ENCODE measurements at places on chromosomes 5 and 9.

- no peak for DNase-seq
Observed at GRCh38 chr5:172841256-172841655, 7.2 kb downstream of the ERGIC1 start.

- no peak for DNase-seq
Observed at GRCh38 chr5:176610435-176610773, 448 bp upstream of the GPRIN1 start.

- no peak for DNase-seq
Observed at GRCh38 chr9:12464910-12465512, 228.2 kb upstream of the TYRP1 start.

DNA sequence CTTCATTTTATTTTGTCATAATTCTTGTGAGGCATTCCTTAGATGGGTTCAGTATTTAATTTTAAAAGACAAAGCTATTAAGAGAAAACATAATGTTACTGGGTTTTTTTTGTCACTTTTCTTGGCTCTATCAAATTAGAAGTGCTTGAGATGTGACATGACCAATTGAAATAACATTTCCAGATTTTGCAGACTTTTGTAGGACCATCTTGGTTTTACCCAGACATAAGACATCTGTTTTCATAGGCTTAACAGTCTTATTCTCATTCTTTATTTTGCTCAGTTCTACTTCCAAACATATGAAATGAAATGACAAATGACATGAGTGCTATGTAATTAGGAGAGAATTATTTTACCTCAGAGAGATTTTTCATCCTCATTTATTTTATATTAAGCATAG is 19.6 kb downstream of the GPR21 start:
- DNase-seq, result no peak

GRCh38 chr5:111961862-111962261 is 204.9 kb upstream of the NREP start:
- DNase-seq, result no peak

DNA sequence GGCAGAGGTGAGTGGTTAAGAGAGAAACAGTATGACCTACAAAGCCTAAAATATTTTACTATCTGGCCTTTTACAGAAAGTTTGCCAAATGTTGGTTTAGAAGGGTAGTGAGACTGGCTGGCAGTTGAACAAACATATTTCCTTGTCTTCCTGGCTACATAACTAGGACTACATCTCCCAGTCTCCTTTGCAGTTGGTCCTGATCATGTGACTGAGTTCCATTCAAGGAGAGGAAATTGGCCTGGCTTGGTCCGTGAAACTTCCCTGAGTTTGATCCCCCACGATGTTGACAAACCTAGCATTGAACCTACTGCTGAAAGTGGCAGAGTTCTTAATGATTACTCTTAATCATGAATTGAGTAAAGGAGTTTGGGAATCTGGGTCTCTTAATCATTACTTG is 280.8 kb downstream of the SLIT3 start:
- DNase-seq, result no peak

GRCh38 chr5:140587495-140587894 is 22.9 kb downstream of the SLC35A4 start:
- DNase-seq, result no peak

DNA sequence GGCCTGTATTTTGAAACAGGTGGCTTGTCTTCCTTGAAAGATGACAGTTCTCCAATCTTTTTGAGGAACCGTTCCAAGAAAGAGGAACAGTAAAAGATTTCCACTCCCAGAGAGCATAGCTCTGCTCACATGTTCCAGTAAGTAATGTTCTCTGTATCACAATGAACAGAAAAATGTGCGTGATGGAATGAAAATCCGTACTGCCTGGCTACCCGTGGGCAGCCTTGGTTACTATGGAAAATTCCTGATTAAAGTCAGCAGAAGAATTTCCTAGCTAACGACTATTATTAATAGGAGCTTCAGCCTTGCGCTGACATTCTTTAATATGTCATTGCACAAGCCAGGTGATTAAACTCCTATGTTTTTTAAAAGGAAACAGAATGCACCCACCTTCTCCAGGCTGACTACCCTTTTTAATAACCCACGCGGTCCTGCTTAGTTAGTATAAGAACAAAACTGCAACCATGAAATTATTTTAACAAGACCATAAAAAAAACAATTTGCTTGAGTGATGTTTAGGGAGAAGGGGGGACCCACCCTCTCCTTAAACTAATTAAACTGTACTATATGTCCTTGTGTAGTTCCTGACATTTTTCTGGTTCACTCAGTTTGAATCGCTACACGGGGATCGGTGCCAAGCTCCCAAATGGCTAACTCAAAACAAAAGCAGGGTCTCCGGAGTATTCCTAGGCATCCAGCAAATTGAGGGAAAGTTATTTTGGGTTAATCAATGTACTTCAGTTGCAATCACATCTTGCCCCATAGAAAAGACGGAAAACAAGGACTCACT is 54.8 kb upstream of the CPEB4 start:
- DNase-seq, result no peak

- no peak for DNase-seq
Observed at GRCh38 chr5:23703940-23704855, 196.8 kb downstream of the PRDM9 start.

DNA sequence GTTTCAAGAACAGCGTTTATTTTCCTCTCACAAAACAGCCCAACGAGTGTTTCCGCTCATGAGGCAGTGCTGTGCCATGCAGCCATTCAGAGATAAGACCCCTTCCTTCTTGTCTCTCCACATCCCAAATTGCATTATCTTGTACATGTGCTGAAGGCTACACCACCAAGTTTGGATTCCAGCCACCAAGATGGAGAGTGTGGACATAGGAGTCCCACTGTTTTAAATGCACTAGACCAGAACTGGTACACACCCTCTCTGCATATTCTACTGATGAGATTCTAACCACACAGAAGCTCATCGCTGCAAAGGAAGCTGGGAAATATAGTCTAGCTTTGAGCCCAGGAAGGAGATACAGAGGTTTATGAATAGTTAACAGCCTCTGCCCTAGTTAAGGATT is 509.4 kb downstream of the NFIB start:
- DNase-seq, result no peak

DNA sequence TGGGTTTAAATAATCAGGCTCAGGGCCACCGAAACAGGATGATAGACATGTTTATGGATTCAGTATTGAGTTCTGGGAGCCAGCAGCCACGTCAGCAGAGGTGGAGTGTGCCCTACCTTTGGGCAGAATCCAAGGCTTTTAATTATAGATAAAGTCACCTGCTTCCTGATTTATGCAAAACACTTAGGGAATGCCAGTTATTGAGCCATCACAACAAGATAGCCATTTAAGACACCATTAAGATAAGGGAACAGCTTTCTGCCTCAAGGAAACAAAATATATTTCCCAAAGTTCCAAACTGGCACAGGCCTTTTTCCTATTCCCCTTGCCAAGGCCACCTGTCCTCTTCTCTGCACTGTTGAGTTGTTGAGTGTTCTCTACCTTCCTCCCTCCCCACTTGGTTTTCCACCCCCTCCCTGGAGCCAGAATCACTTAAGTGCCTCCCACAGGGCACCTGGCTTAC is 2.4 kb downstream of the CCL28 start:
- DNase-seq, result no peak

DNA sequence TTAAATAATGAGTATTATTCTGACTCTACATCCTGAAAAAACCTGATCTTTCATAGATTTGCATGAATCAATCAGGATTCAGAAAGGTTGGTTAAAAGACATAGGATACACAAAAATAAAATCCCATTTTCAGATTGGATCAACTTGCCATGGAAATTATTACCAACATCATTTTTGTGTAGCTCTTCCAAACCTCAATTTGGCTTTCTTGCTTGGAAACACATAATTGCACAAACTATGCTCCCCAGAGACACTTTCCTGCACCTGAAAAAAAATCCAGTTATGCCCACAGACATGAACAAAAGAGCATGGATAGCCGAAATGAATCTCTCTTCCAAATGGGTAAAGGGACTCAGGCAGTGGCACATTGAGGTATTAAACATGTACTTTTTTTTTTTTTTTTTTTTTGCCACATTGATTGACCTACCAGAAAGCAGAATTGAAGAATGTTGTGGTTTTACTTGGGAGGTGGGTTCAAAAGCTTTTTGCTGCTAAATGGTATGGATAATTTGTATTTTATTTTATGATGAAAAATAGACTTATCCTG is 135.4 kb upstream of the FBN2 start:
- no peak for DNase-seq

DNA sequence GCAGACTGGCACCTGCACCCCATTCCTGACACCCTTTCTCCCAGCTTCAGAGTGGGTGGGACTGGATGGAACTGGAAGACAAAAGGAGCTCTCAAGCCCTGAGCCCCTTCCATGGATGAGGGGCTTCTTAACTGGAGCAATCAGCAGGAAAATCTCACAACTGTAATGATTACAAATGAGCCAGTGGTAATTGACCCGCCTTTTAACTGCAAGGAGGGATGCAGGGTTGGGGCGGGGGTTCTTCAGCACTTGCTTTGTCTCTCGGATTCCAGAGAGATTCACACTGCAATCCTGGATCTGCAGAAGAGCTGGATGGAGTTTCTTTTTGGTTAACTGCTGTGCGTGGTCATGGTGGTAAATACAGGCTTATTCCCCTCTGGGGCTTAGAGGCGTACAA is 160.1 kb upstream of the SHB start:
- no peak for DNase-seq

- DNase-seq, result no peak
Observed at GRCh38 chr9:22582221-22582620, 135.6 kb downstream of the DMRTA1 start.

DNA sequence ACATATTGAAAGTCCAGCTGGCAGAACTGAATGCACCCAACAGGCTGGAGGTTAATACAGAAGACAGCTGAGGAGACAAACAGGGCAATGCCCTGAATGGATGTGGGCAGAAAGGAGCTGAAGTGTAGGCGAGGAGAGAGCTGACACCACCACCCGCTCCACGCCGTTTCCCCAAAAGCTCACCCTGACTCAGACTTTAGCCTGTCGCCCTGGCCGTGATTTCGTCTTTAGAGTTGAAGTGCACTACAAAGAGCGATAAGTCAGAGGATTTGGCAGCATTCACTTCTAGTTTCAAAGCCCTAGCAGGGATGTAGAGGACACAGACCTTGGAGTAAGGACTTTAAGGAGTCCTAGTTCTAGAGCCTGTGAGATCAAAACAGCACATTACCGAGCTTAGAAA is 2.2 kb upstream of the ERAP1 start:
- no peak for DNase-seq

DNA sequence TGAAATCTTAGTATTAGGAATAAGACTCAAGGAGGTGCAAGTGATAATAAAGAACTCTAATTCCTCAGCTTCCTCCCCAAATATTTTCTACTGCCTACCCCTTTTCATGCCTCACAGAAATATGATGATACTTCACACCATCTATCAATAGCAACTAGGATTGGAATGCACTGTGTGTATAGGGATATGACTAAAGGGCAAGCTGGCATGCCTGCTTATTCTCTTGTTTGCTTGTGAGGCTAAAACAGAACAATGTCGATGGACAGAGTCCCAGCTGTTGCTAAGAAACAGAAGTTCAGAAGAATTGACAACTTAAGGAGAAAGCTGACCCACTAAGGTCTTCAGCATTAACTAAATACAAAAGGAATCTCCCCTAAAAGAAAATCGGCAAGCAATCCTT is 9.7 kb upstream of the CHD1 start:
- DNase-seq, result no peak

DNA sequence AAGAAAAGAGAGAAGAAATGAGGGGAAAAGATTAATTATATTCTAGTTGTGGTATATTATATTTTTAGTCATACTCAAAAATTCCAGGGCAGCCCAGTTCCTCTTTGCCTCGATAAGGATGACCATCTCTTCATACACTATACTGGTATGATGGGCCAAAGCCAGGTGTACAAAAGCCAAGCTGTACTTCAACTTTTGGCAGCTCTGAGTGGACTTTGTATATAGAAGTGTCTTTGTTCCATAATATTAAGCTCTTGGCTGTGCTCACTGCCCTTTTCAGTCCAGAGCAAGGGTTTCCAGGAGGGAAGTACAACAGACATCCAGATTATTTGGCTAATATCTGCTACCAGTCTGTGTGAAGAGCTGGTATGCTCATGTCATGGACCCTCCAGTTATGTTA is 934.3 kb upstream of the CDH10 start:
- no peak for DNase-seq

DNA sequence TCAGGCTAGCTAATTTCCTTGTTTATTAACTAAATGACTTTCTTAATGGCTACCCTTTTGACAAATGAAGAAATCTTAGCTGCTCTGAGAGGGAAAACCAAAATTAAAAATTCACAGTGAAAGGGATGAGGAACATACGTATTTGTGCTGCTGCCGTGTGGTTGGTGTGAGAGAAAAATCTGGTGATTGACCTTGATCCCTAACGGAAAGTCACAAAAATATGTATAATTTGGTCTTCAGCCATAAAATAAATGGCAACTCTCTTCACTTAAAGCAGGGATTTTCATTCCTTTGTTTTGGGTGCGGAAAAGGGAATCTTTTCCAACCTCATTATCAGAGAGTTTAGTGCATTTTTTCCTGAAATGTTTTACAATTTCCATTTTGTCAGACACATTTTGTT is 40.4 kb downstream of the PAM start:
- no peak for DNase-seq

DNA sequence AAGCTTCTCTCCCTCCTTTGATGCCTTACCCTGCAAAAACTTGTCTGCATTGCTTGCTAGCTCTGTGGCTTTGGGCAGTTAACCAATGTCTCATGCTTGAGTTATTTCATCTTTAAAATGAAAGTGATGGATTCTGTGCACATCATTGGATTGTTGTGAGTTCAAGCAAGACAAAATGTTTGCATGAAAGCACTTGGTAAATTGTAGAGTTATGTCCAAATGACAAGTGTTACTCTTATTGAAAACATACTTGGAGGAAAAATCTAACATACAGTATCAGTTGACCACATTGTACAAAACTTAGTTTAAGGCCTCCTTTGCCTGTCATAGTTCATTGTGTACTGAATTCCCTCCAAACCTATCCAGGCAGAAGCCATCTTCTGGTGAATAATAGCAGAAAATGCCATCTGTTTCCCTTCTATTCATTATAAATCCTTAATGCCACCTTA is 30.0 kb downstream of the TGFBR1 start:
- DNase-seq, result no peak

GRCh38 chr9:70133253-70134208 is 89.9 kb downstream of the MAMDC2 start:
- DNase-seq, result no peak

- DNase-seq, result no peak
Observed at GRCh38 chr5:112034421-112034979, 277.5 kb upstream of the NREP start.

GRCh38 chr5:177405805-177406204 is 3.6 kb downstream of the F12 start:
- no peak for DNase-seq

- no peak for DNase-seq
Observed at GRCh38 chr5:42718591-42718990, 38.0 kb upstream of the CCDC152 start.

- no peak for DNase-seq
Observed at GRCh38 chr9:108865037-108865436, 3.0 kb downstream of the ACTL7A start.

GRCh38 chr5:154221371-154221896 is 30.9 kb downstream of the GALNT10 start:
- no peak for DNase-seq

DNA sequence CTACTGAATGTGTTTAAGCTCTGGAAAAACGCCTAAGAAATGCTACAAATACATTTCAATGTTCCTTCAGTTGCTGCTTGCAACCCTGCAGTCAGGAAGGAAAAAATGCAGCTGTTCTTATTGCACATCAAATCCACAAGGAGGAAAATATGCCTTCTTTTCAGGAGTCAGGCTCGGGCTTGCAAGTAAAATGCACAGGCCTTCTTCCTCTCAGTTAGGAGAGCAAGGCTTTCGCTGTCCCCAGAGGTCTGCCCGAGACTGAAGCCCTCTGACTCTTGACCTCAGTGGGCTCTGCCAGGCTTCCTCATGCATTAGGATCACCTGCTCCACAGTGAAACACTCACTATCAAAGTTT is 899 bp upstream of the SHC3 start:
- DNase-seq, result no peak

Measured in frontal cortex (tissue), 4 donors.